ENCODE measurements at places on chromosomes 3 and 15. TPM values are rescaled to one million over a fixed set of nuclear protein-coding genes. Genes with fewer than 3 reads are reported as not detected.

DNA sequence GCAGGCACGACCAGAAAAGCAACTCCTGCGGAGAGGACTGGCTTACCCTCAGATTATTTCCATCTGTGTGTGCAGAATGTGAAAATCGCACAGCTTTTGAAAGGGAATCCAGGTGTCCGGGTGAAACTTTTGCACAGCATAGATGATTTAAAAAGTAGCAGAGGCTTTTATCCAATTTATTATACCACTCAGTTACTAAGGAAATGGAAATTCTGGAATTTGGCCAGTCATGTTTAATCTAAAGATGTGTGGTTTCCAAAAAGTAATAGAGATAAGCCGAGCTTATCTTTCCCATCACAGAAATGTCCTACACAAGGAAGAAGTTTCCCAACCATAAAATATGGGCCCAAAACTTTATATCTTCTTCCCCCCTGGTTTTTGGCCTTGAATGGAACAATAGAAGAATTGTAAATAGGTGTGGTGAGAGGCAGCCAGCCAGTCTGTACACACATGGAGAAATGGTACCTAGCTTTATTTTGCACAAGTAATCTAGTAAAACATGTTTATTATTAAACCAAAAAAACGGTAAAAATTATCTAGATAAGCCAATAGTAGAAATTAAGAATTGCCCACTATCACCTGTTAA, 19.3 kb upstream of the SLC24A5 start:
- no peak for DNase-seq

GRCh38 chr15:62118520-62119226, 46.4 kb downstream of the C2CD4B start:
- no peak for DNase-seq

The CAMKV gene
- total RNA-seq, result 56.6 TPM

DNA sequence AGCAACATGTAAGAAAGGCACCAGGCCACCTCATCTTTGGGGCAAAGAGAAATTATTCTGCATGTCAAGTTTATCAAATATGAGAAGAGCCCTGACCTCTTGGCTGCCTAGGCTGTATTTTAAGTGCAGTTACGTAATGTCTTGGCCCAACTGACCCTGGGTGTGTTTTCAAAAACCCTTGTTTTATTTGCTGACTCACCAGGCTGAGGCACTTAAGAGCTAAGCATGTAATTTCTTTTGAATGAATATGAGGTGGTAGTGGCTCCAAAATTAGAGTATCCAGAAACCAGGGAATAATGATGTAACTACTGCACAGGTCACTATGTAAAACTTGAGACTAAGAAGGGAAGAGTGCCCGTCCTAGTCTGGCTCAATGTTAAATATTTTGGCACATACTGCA, 24.3 kb downstream of the PGPEP1L start:
- DNase-seq, result no peak

The PPM1M gene
- 5.1 TPM for total RNA-seq

Measured in WTC11 (cell line).